ENCODE measurements at places on chromosomes 12 and 14. TPM values are rescaled to one million over a fixed set of nuclear protein-coding genes. Genes with fewer than 3 reads are reported as not detected.
A peak's percentile ranks its signal among the peaks of the same experiment; 100 is the strongest.

GRCh38 chr12:15651371-15651770, 137.8 kb downstream of the EPS8 start:
- DNase-seq, result no peak

DNA sequence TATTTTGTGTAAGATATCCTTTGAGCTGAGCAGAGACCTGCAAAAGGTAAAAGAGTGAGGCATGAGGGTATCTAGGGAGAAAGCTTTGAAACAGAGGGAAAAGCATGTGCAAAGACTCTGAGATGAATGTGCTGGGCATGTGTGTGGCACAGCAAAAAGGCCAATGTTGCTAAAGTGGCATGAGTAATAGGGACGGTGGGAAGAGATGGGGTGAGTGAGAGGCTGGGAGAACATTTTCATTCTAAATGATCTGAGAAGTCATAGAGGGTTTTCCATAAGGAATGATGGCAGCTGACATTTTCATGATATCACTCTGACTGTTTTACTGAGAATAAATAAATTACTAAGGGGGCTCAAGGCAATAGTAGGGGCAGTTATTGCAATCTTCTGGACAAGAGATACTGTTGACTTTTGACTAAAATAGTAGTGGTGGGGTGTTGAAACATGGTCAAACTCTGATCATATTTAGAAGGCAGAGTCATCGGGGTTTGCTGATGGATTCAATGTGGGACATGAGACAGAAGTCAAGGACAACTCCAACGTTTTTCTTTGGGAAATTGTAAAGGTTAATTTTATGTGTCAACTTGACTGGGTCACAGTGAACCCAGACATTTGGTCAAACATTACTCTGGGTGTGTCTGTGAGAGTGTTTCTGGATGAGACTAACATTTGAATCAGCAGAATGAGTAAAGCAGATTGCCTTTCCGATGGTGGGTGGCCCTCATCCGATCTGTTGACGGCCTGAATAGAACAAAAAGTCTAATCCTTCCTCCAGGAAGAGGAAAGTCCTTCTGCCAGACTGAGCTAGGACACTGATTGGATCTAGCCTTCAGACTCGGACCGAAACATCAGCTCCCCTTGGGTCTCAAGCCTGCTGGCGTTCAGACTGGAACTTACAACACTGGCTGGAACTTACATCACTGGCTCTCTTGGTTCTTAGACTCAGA, 193.9 kb upstream of the PLXNC1 start:
- no peak for DNase-seq

BEGAIN gene
- 1.1 TPM for total RNA-seq

STAC3 gene
- 0.26 TPM for total RNA-seq

GRCh38 chr12:108788911-108789310, 57.6 kb upstream of the CORO1C start:
- no peak for DNase-seq

STXBP6 gene
- total RNA-seq, result not detected

DNA sequence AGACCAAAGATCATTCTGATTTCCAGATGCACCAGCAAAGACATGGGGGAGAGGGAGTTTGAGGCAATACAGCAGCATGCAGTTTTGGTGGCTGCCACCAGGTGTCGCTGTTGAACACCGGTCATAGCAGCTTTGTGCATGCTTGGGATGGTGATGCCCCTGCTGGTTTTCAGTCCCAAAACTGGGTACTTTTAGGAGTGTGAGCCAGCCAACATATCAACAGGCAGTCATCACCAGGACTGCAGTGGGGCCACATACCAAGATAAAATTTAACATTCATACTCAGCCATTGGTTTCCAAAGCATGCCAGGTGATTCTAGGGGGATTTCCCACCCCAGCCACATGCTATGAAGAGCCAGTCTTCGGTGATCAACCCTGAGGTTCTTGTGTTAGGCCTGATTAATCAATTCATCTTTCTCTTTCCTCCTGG, 64.2 kb downstream of the PHETA1 start:
- DNase-seq, result no peak

GRCh38 chr12:108438667-108439066, 76.4 kb upstream of the FICD start:
- no peak for DNase-seq

DNA sequence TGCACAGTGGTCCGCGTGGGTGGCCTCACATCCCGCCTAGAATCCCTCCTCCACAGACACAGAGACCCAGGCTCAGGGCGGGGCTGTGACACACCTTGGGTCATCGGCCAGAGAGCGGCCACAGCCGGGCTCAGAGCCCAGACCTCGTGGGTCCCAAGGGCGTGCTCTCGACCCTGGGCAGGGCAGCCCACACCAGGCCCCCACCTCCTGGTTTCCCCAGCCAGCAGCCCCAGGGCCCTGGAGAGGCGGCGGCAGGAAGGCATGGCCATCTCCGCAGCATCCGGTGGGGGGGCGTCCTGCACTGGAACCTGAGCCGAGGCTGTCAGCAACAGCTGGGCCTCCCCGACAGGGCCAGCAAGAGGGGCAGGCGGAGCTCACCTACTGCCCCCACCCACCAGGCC, 15.2 kb downstream of the JAG2 start:
- no peak for DNase-seq

BEST3 gene
- total RNA-seq, result not detected

DNA sequence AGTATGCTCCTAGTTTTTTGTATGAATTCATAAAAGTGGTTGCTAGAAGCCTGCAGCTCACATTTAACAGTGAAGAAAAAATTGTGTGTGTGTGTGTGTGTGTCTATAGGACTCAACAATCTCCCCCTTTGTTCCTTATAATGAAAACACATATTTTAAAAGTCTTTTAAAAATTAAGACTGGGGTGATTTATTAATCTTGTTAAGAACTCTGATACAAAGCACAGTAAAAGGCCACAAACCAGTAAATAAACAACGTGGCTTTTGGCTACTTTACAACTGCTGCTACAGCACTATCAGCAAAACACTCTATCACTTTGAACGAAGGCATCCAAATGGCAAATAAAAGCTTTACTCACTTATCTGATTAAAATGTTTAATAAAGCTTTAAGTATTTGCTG, 594 bp upstream of the VCPKMT start:
- DNase-seq, result no peak

GRCh38 chr12:4450551-4451112, 5.0 kb upstream of the FGF6 start:
- DNase-seq, result no peak

DNA sequence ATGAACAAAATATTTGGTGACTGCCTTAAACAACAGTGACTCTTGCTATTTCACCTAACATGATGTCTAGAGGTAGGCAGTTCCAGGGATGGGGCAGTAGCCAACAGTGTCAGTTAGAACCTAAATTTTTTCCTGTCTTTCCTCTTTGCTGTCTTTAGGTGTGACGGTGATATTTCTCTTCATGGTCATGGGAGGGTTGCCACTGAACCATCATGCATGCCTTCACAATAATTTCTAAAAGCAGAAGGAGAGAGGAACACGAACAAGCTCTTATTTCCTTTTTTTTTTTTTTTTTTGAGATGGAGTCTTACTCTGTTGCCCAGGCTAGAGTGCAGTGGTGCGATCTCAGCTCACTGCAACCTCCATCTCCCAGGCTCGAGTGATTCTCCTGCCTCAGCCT, 2.4 kb downstream of the CCDC63 start:
- no peak for DNase-seq

- DNase-seq, result peak; percentile 21
Measured at GRCh38 chr12:90124289-90124688, 415.7 kb upstream of the ATP2B1 start.

DNA sequence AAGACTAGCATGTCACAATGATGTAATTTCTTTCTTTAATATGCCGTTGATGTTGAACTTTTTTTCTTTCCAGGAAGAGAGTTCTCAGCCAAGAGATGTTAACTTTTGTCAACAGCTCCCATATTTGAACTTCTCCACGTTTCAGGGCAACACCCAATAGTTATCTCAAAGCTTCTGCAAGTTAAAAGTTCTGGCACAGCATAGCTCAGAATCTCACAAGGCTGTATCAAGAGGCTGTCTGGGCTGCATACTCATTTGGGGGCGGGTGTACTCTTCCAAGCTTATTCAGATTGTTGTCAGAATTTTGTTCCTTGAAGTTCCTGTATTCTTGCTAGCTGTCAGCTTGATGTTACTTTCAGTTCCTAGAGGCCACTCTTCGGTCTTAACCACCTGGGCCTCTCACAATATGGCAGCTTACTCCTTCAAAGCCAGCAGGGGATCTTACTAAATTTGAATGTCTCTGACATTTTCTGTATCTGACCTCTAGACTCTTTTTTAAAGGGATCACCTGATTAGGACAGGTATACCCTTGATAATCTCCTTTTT, 38.9 kb downstream of the KCNC2 start:
- DNase-seq, result peak; percentile 38

DNA sequence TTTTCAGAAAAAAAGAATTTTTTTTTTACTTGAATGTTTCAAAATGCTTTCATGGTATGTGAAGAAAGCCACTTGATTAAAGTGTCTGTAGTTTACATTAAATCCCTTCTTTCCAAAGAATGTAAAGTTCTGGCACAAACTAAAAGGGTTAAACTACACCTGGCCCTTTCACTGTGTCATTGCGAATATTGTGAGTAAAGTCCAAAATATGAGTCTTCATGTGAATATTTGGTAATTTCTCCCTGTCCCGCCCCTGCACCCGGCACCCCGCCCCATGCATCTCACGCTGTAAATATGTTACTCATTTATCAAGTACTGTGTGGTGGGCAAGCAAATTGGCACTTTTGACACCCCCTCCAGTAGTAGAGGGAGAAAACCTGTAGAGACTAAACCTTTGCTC, 274.7 kb downstream of the TTC6 start:
- peak; percentile 60 for DNase-seq

- peak; percentile 86 for DNase-seq
Measured at GRCh38 chr12:96882862-96883261, 24.2 kb upstream of the NEDD1 start.

NID2 gene
- total RNA-seq, result 0.38 TPM

GRCh38 chr14:44700694-44701093, 193.6 kb upstream of the FSCB start:
- DNase-seq, result no peak

KDM5A gene
- 50.1 TPM for total RNA-seq

DNA sequence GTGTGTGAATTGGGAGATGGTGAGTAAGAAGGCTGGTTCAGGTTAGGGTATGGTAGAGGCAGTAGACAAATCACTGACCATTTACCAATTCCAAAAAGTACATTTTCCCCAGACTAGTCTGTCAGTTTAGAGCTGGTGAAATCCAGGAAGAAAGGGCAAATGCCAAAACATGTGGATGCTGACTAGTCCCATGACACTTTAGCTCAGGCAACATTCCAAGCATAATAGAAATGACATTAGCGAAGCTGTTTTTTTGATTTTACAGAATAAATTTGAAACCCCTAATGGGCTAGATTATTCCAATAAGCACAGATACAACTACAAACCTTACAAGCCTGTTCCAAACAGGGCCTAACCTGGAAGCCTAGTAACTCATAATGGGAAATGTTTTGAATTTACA, 884.2 kb downstream of the FLRT2 start:
- no peak for DNase-seq

DNA sequence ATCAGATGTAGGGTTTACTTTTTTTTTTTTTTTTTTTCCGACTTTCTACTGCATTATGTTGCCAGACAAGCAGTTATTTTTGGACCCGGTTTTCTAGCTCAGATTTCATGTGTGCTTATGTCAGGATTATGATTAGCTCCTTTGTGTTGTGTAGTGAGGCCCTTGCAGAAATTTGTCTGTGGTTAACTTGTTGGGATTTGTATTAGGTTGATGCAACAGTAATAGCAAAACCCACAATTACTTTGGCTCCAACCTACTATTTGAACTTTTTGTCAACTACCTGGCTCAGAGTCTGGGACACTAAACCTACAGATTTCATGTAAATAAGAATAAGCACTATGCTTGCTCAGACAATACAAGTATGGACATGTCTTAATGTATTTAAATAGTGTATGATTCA, 44.1 kb upstream of the KCNJ8 start:
- DNase-seq, result peak; percentile 91

- DNase-seq, result no peak
Measured at GRCh38 chr12:108571609-108572165, 9.3 kb downstream of the ISCU start.

GLS2 gene
- total RNA-seq, result 6.1 TPM

DNA sequence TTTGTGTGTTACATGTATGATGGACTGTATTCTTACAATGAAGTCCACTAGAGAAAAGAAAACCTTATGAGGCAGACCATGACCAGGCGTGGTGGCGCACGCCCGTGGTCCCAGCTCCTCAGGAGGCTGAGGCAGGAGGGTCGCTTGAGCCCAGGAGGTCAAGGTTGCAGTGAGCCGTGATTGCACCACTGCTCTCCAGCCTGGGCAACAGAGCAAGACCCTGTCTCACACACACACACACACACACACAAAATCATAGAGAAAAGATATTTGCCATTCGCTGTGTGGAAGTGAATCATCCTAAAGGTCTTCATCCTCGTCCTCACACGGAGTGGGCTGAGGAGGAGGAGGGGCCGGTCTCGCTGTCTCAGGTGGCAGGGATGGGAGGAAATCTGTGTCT, 32.3 kb downstream of the LRCOL1 start:
- no peak for DNase-seq

- DNase-seq, result peak; percentile 19
Measured at GRCh38 chr12:3661028-3661427, 91.9 kb downstream of the CRACR2A start.

- peak; percentile 36 for DNase-seq
Measured at GRCh38 chr14:37707716-37708115, 112.3 kb downstream of the TTC6 start.

GRCh38 chr12:14850929-14851663, 7.8 kb upstream of the ART4 start:
- DNase-seq, result no peak

DNA sequence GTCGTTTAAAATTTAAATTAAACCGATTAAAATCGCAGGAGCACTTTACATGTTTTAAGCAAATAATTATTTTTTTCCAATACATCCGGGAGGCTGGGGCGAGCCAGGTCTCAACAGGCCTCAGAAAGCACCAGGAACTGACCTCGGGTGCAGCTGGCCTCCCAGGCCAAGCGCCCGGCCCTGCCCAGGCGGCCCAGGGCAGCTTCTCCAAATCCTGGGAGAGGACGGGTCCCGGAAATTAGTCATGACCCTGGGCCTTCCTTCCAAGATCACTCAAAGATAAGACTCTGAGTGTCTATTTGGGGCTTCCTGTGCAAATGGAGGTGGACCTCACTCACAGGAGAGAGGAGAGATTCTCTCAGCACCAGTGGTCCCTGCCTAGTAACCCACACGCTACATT, 177.1 kb downstream of the BCL11B start:
- DNase-seq, result no peak

NEUROD4 gene
- total RNA-seq, result not detected

- DNase-seq, result no peak
Measured at GRCh38 chr12:11767798-11768197, 118.3 kb downstream of the ETV6 start.

- DNase-seq, result no peak
Measured at GRCh38 chr12:138898-139534, 72.4 kb downstream of the IQSEC3 start.

DNA sequence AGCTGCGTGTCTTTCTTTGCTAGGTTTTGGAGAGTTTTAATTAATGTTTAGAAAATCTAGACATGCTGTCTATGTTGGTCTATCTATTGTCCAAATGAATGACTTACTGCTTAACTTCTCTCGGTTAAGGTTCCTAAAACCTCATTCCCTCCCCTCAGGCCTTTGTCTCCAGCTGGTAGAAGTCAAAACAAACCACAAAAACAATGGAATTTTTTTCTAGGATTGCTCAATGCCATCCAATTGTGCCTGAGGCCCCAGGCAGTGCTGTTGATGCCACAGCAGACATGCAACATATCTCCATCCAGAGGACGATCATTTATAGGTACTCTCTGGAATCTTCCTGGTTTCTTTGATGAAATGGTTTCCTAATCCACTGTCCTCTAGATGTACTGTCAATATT, 448.2 kb upstream of the TBX3 start:
- peak; percentile 27 for DNase-seq

All from bronchial epithelial cell (primary cell).